ENCODE measurements at places on chromosomes 5 and 9. TPM values are rescaled to one million over a fixed set of nuclear protein-coding genes. Genes with fewer than 3 reads are reported as not detected.

GRCh38 chr5:77945874-77946273, 169.7 kb upstream of the TBCA start:
- H3K36me3 ChIP-seq: no peaks in the 10 kb centered on the region
- H3K27me3 ChIP-seq: no peaks in the 10 kb centered on the region
- H3K27ac ChIP-seq: no peak overlapping the region
- H3K4me3 ChIP-seq: no peak overlapping the region

DNA sequence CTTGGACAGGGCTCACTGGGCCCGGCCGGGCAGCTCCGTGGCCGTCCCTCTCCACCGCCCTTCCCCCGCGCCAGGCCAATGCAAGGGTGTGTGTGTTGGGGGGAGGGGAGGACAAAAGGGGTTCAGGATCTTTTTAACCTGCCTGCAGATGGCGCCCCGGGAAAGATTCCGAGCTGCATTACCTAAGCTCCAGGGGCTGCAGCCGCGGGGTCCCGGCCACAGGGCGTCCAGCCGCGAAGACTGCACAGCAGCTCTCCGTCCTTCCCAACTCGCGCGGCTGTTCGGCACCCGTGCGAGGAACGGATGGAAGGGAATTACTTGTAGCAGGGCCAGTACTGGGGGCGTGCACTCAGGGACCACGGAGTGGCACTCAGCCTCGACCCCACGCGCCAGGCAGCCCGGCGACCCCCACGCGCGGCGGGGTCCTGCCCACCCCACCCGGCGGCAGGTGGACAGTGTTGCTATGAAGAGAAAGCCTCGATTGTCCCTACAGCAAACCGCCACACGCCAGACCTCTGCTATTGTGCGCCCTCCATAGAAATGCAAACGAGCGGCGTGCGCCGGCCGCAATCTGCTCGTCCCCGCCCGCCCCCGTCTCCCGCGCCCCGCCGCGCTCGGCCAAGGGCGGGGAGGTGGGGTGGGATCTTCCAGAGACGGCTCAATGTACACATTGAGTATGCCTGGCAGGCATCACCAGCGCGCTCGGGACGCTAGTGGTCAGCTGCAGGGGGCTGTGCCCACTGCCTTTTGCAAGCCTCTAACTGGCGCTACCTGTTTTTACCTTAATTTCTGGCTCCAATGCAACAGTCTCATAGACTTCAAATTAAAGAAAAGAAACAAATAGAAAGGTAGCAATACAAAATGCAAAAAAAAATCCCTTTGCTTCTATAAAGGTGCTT, 796 bp upstream of the GADD45G start:
- H3K27ac ChIP-seq: peak overlapping the region; percentile 63
- peak; percentile 75 for DNase-seq
- H3K4me1 ChIP-seq: peaks cover 28% of the 10 kb centered on the region

- H3K4me1 ChIP-seq: no peaks in the 10 kb centered on the region
- H3K27ac ChIP-seq: peak overlapping the region; percentile 69
- DNase-seq: no peak
- no peaks in the 10 kb centered on the region for H3K36me3 ChIP-seq
Observed at GRCh38 chr9:129761293-129761900, 8.6 kb upstream of the PTGES start.

DNA sequence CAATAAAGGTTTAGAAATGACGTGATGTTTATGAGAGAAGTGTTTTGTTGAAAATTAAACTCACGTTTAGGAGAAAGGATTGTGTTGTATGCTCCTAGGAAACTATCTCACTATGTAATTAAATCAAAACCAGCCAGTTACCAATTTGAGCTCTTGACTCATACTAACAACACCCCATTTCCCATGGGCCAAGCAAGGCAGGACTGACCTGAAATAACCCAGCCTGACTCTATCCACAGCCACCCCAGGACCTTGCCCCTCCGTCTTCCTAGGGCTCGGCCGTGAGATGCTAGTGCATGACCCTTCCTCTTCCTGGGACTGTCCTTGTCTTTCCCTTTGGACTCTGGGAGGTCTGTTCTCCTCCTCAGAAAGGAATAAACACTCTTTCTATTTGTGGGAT, 16.4 kb downstream of the TLR4 start:
- H3K36me3 ChIP-seq: no peaks in the 10 kb centered on the region
- H3K27ac ChIP-seq: peak overlapping the region; percentile 65
- peaks cover 29% of the 10 kb centered on the region for H3K4me1 ChIP-seq
- no peaks in the 10 kb centered on the region for H3K27me3 ChIP-seq

- H3K36me3 ChIP-seq: no peaks in the 10 kb centered on the region
- DNase-seq: no peak
- no peaks in the 10 kb centered on the region for H3K4me1 ChIP-seq
- no peak overlapping the region for H3K27ac ChIP-seq
- peaks cover 2% of the 10 kb centered on the region for H3K27me3 ChIP-seq
Observed at GRCh38 chr9:69919461-69920061, 98.9 kb downstream of the CFAP95 start.

DNA sequence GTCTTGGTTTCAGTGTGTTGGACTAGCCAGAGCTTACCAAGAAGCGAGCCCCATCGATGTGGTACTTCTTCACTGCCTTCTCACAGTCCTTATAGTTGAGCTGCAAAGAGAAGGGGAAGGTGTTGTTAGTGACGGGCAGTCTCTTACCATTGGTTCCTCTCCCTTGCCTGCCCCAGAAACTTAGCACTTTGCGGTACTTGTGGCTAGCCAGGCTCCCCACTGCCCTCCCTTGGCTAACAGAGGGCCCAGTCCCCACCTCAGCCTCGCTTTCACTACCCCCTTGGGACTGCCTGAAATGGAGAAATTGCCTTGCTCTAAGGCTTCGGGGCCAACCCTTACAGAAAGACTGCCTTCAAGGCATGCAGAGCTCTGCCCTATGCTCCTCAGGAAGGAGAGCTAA, 4.3 kb downstream of the LCP2 start:
- peaks cover 2% of the 10 kb centered on the region for H3K4me1 ChIP-seq
- no peak for DNase-seq
- H3K36me3 ChIP-seq: no peaks in the 10 kb centered on the region
- peak overlapping the region; percentile 30 for H3K27ac ChIP-seq

GRCh38 chr9:98456156-98456613, 200.7 kb upstream of the TBC1D2 start:
- no peaks in the 10 kb centered on the region for H3K4me1 ChIP-seq
- H3K36me3 ChIP-seq: no peaks in the 10 kb centered on the region
- H3K27me3 ChIP-seq: no peaks in the 10 kb centered on the region
- DNase-seq: no peak
- no peak overlapping the region for H3K27ac ChIP-seq

Gene OR1J4
- total RNA-seq: not detected

DNA sequence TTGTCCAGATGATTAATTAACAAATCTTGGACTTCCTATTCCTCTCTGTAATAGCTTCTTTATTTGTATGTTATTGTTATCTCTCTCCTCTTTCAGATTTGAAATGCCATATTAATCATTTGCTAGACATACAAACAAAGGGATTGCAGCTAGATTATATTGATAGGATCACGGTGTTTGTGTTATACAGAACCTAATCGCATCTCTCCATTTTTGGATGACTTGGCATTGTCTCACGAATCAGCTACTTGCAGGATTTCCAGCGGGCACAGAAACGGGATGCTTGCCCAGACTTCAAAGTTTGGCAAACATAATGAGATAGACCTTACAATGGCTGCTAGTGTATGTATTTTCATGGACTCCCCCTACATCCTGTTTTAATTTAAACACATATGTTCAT, 368.1 kb downstream of the TLE4 start:
- no peaks in the 10 kb centered on the region for H3K4me1 ChIP-seq
- H3K36me3 ChIP-seq: no peaks in the 10 kb centered on the region
- no peaks in the 10 kb centered on the region for H3K27me3 ChIP-seq
- no peak for DNase-seq

GRCh38 chr9:81459591-81459990, 229.8 kb downstream of the TLE1 start:
- H3K4me3 ChIP-seq: no peak overlapping the region
- no peaks in the 10 kb centered on the region for H3K27me3 ChIP-seq
- no peak for DNase-seq
- H3K27ac ChIP-seq: no peak overlapping the region

DNA sequence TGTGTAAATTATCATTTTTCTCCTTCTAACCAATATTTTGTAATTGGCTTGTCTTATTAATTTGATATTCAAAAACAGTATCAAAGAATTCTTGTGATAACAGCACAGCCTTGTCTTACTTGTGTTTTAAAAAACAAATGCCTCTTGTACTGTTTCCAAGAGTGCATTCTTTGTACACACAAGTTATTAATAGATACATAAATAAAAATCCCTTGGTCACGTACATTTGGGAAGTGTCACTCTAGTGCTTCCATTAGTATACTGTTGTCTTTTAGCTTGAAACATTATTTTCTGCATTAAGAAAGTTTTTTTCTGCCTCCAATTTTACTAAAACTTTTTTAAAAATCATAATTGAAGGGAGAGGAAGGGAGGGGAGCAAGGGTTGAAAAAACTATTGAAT, 133.2 kb downstream of the PIP5K1B start:
- DNase-seq: no peak
- H3K36me3 ChIP-seq: no peaks in the 10 kb centered on the region
- no peak overlapping the region for H3K27ac ChIP-seq
- no peak overlapping the region for H3K4me3 ChIP-seq
- no peaks in the 10 kb centered on the region for H3K4me1 ChIP-seq
- H3K27me3 ChIP-seq: no peaks in the 10 kb centered on the region

- no peak for DNase-seq
- H3K27ac ChIP-seq: no peak overlapping the region
- no peaks in the 10 kb centered on the region for H3K27me3 ChIP-seq
- H3K4me1 ChIP-seq: no peaks in the 10 kb centered on the region
- H3K4me3 ChIP-seq: no peak overlapping the region
- no peaks in the 10 kb centered on the region for H3K36me3 ChIP-seq
Observed at GRCh38 chr9:108634204-108634603, 221.6 kb downstream of the ACTL7B start.

DNA sequence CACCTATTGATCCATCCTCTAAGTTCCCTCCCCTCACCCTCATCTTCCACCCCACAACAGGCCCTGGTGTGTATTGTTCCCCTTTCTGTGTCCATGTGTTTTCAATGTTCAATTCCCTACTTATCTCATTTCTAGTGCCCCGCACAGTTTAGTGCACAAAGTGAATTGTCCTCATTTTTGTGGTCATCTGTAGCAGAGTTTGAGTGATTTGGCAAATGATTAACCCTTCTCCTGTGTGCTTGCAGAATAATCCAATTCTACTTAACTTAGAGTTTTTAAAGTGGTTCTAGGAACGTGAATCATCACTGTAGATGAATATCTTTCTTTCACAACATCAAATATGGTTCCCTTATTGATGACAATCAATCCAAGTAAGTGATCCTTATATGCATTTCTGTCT, 6.3 kb upstream of the HAPLN1 start:
- H3K4me1 ChIP-seq: peaks cover 6% of the 10 kb centered on the region
- H3K36me3 ChIP-seq: no peaks in the 10 kb centered on the region
- DNase-seq: no peak
- H3K27me3 ChIP-seq: no peaks in the 10 kb centered on the region

DNA sequence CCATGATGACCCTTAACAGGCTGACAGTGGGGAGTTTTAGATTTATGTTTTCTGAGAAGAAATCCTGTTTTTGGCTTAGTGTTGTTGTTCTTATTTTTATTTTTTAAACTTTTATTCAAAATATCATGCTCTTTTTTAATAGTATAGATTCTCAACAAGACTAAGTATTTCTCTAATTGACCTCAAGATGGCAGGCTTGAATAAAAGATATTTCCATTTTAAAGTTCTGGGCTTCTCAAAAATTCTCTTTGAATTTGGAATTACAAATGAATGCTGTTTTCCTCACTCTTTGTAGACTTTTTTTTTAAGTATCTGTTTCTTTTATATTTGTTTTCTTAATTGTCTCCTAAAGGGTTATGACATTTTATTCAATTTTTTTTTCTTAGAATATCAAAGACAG, 50.0 kb upstream of the SH3GL2 start:
- H3K27me3 ChIP-seq: no peaks in the 10 kb centered on the region
- no peaks in the 10 kb centered on the region for H3K36me3 ChIP-seq
- no peak overlapping the region for H3K27ac ChIP-seq

Gene MRPS27
- 38.7 TPM for total RNA-seq
